Cardiac muscle cell (in vitro differentiated cells and primary cell): ENCODE measurements at places on chromosomes 3 and 15.

- DNase-seq = no peak
Measured at GRCh38 chr3:145266368-145266767, 894.6 kb downstream of the PLOD2 start.

DNA sequence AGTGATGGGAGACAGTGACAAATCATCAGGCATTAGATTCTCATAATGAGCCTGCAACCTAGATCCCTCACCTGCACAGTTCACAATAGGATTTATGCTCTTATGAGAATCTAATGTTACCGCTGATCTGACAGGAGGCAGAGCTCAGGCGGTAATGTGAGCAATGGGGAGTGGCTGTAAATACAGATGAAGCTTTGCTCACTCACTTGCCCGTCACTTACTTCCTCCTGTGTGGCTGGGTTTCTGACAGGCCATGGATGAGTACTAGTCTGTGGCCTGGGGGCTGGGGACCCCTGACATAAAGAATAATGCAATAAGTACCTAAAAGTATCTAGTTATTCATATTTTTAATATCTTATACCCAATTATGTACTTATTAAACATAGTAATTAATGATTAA lies 15.6 kb downstream of the IQCB1 start:
- no peak for DNase-seq

GRCh38 chr3:5197022-5197421 lies 9.5 kb downstream of the EDEM1 start:
- DNase-seq = peak; percentile 83

DNA sequence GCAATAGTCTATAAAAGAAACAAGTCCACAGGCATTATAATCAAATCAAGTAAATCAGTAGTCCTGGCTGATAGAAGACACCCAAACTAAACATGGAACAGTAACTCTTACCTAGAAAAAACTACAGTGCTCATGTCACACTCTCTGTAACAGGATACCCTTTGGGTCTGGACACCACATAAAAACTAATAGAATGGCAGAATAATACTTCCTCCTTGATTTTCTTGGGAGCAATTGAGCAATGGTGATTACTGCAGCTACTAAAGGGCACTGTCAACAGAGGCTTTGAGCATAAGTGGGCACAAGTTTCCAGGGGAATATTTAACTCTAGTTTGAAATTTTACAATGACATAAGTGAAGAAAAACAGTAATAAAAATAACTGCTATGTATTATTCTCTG lies 59.5 kb downstream of the GLB1 start:
- DNase-seq = no peak

GRCh38 chr3:148970271-148970670 lies 21.1 kb upstream of the GYG1 start:
- DNase-seq = no peak

GRCh38 chr15:82890995-82891390 lies 61.5 kb downstream of the HOMER2 start:
- DNase-seq = no peak

- DNase-seq = no peak
Measured at GRCh38 chr3:32757618-32758374, 60.0 kb upstream of the TRIM71 start.

DNA sequence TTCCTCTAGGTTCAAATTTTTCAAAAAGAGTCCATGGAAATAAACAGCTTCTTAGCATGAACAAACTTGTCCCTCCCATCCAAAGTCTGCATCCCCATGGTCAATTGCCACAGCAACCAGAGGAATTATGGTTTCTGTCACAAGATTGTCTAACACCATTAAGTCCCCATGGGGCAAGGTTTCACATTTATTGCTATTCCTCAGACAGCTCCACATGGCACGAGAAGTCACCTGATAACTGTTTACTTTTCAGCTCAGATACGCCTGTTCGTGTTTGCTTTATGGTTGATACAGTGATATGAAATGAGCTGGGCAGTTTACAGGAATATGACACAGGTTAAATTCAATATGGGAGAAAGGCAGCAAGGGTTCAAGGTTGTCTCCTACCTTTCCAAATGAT lies 37.9 kb upstream of the MUC13 start:
- DNase-seq = no peak

DNA sequence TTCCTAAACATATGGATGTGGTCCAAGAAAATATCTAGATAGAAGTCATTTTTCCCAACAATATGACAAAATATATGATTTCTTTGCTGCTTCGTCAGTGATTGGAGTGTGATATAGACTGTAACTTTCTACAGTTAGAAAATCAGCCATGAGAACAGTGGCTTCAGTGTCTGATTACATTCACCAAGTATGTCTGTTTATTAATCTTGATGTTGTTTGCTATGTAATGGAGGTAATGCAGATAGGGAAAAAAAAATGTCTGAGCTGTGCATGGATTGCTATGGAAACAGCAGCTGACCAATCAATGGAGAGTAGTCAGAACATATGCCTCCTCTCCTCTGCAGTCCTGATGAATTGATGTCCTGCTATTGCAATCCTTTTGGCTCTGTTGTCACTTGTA lies 72.3 kb upstream of the GAP43 start:
- DNase-seq = no peak

DNA sequence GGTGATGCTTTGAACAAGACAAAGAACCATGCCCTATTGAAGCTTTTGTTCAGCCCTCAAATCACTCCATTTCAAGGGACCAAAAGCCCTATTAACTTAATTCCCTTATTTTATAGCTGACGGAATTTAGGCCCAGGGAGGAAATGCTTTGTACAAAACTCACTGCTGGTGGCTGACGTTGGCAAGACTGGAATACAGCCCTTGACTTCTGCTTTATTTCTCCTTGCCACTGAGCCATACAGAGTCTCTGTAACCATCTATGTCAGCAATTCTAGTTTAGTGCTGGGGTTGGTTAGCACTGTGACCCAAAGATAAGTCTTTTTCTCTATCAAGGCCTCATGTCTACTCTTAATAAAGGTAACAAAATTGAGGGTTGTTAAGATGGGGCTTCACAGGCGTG lies 316.1 kb upstream of the TPRG1 start:
- no peak for DNase-seq

- DNase-seq = no peak
Measured at GRCh38 chr3:139235192-139235591, 108.6 kb upstream of the MRPS22 start.

DNA sequence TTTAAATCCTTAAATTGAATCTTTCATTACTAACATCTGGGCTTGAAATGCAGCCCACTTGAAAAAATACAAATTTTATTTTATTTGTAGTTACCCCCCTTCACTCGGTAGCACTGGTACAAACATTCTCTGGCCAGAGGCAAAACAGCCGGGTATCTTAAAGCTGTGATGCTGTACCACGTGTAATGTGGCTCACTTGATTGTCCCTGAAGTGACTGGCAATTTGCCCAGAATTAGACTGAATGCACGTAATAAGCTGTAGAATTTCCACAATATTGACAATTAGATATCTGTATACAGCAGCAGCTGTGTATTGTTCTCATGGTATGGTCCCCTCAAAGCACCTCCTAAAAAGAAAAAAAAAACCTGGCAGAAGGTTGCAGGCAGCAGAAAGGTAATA lies 192.8 kb upstream of the TBC1D5 start:
- DNase-seq = peak; percentile 11

DNA sequence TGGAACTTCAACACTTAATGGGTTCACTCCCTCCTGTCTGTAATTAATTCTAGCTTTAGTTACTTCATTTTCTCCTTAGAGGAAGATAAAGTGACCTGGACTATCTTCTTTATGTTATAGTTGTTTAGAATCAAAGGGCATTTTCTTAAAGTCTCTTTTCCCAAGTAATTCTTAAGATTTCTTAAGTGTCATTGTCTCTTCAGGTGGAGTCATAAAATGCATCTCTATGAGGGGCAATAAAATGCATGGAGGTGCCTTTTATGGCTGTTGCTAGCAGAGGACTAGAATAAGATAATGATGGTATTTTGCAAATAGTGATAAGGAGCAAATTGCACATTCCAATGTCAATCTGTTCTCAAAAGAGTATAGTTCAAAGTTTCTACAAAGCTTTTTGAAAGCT lies 34.5 kb downstream of the CNTN4 start:
- DNase-seq = no peak

- DNase-seq = peak; percentile 77
Measured at GRCh38 chr15:74307827-74308811, 59.3 kb downstream of the CYP11A1 start.

DNA sequence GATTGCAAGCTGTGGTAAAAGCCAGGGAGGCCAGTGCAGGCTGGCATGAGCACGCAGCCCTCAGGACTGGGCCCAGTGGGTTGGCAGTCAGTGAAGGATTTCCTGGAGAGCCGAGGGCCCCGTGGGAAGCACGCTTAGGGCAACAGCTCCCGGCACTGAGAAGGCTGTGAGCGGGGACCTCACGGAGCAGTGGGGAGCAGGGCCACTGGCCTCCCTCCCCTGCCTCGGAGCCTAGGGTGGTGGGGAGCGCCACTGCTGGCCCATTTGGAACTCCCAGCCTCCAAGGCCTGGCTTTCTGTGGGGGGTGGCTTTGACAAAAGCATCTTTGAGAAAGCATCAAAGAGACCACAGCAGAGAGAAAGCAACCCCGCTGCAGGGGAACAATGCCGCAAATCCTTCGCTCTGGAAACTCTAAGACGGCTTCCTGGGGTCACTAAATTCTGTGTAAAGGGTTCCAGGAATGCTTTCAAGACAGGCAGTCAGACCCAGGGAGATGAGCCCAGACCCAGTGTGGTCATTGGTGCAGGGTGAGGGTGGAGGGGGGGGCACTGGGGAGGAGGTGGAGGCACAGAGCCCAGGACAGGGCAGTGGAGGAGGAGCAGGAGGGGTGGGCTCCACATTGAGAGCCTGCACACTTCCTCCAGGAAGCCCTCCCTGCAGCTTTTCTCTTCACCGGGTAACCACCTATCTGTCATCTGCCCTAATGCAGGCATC lies 9.5 kb upstream of the APBA2 start:
- no peak for DNase-seq

DNA sequence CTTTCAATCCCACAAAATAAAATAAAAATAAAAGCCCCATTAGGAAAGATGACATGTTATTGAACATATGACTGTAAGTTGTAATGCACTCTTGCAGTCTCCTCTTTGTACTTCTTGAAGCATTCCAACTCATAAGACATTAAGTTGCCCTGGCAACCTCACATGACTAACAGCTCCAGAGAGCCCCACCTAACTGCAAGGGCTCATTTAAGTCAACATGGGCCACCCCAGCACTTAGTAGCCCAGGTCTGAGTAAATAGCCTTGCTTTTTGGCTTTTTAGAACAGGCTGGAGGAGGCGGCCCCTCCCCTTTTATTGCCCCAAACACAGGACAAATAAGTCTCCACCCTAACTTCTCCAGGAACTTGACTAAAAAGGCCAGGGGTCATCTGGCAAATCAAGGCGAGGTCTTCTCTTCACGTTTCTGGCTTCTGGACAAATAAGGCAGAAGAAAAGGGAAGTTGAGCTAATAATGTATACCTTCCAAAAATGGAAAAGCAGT lies 135.1 kb downstream of the TMCO5A start:
- DNase-seq = peak; percentile 80

DNA sequence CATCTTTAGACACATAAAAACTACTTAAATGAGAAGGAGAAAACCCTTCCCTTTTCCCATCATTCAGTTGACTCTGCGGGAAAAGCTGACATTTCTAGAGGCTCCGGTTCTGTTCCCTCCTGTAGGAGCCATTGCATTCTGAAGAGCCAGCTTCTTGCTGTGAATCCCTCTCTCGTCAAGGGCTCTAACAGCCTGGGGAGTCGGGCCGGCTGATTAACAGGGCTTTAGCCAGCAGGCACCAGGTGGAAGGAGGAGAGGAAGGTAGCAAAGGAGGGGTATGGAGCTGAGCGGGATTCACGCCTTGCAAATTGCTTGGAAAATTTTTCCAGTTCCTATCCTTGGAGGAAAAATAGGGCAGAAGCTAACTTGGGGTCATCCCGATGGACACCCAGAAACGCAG lies 108.3 kb upstream of the UBE2E1 start:
- no peak for DNase-seq

GRCh38 chr3:61333192-61333961 lies 82.1 kb upstream of the FHIT start:
- no peak for DNase-seq

DNA sequence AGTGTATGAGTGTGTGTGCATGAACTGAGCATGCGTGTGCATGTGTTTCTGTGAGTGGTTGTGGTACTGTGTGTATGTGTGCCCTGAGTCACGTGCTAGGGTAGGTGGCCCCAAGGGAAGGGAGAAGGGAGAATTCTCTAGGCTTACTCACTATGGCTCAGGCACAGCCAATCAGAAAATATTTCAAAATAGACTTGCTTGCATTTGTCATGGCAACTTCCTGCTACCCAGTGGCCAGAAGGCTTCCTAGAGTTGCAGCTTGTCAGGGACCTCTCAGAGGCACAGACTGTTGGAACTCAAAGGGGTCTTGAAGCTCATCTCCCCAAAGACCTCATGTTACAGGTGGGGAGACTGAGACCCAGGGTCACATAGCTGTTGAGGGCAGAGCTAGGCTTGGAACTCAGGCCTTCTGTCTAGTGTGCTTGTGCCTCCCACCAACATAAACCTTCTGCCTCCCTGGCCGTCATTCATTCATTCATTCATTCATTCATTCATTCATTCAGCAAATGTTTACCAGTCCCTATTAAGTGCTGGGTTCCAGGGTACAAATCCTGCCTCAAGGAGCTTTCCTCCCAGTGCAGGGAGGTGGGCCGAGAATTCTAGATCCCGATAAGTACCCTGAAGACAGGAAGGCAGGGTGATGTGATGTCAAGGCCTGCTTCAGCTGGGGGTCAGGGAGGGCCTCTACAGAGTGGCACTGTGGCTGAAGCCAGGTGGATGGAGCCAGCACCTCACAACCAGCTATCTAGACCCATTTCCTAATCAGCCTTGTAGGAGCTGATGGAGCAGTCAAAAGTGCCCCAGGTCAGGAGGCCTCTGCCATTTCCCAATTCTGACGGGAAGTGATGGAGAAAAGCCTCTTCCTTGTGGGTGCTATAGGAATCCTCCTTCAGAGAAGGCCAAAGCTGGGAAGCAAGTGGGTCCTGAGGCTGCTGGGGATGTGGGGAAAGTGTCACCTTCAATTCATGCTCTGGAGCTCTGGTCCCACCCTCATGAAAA lies 10.9 kb upstream of the RFT1 start:
- no peak for DNase-seq

GRCh38 chr15:81331600-81331999 lies 7.7 kb upstream of the STARD5 start:
- no peak for DNase-seq

- no peak for DNase-seq
Measured at GRCh38 chr15:96374499-96374898, 44.0 kb downstream of the NR2F2 start.

DNA sequence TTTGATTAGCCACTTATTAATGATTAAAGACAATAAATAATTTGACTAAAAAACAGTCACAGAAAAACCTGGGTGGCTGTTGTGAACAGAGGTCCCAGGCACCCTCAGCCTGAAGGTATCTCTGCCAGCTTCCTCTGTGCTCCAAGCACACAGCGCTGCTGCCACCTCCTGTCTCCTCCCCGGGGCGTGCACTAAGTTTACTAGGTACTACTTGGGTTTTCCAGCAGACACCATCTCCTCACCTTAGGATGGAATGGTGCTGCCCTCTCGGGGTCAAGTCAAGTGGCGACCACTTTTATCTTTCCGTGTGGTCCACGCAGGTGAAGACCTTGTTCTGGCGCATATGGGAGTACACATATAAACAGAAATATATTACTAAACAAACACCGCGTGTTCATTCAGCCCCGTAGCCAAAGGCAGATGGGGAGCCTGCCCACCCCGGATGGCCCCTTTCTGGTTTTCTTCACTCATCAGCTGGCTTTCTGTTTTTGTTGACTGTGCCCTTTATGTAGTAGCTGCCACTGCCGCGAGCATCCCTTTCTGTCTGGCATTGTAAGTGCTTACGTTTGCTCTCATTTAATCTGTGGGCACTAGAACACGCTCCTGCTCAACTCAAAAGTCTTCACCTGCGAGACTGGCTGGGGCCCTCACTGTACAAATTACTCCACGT lies 128.0 kb downstream of the LRIG1 start:
- no peak for DNase-seq
